ENCODE measurements at places on chromosomes 13 and 19. TPM values are rescaled to one million over a fixed set of nuclear protein-coding genes. Genes with fewer than 3 reads are reported as not detected.

RAB3A gene
- total RNA-seq = 2.0 TPM

COX7A1 gene
- not detected for total RNA-seq

MAP3K10 gene
- 21.7 TPM for total RNA-seq

KLK4 gene
- total RNA-seq = not detected

TTYH1 gene
- 0.10 TPM for total RNA-seq

APOC4 gene
- not detected for total RNA-seq

KLHL1 gene
- total RNA-seq = not detected

STOML3 gene
- total RNA-seq = not detected

RNF17 gene
- not detected for total RNA-seq

Measured in G401 (cell line).